ENCODE measurements at places on chromosomes 5 and 9.
A peak's percentile ranks its signal among the peaks of the same experiment; 100 is the strongest.

GRCh38 chr5:142807372-142807911 lies 37.3 kb downstream of the ARHGAP26 start:
- DNase-seq, result no peak

DNA sequence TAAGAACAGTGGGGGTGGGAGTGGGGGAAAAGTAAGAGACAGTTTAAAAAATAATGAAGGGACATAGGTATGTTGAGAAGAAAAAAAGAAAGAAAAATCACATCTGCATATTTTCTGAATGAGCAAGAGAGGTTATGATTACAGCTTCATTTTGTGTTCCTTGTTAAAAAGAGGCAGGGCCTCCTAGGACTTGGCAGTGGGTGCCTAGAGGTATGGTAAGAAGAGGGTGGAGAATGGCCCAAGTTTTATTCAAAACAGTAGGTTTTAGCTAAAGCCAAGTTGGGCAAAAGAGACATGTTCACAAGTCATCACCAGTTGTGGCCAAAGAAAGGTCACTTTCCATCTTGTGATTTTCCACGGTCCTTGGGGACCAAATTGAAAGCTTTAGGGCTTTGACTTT lies 643.4 kb downstream of the CCDC171 start:
- DNase-seq, result no peak

GRCh38 chr5:83066548-83067110 lies 10.6 kb downstream of the TMEM167A start:
- no peak for DNase-seq

DNA sequence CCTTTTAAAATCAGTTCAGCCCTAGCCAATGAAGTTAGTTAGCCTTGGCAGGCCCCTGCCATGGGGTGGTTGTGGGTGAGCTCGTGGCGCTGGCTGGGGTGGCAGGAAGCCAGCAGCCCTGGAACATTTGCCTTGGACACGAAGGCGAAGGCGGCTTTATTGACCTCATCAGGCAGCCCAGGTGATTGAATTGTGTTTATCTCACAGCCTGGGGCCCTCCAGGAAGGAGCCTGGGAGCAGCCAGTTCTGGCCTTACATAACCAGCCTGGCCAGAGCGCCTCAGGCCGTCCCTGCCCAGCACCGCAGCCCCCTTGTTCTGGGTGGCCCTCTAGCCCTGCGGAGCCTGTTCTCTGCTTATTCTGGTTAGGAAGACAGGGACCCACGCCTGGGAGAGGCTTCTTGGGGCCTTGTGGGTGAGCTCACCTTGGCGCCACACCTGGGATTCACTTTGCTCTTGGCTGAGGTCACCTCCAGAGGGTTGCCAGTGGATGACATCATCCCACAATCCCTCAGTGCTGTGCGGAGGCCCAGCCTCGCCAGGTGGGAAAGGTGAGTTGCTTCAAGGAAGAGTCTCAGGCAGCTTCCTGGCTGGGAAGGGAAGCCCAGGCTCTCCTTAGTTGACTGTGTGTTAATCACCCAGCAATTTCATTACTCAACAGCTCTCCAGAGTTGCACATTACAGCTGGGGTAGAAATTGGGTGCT lies 54.4 kb upstream of the RPL26L1 start:
- DNase-seq, result no peak

DNA sequence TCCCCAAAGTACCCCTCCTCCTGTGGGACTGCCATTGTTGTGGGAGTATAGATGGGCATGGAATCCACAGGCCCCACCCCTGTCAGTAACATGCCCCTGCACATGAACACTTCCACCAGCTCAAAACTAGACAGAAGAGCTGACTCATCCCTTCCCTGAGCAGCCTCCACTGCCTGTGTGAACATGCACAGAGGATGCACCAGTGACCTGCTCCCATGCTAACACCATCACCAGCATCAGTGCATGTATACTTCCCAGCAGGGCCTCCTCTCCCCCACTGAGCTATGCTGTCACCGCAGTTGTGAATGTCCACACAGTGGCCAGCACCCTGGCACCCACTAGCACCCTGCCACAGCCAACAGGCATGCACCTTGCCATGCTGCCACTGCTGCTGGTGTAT lies 939.8 kb downstream of the EFNA5 start:
- DNase-seq, result no peak

- no peak for DNase-seq
These were observed 509.3 kb downstream of the KDM4C start for GRCh38 chr9:7266911-7267595.

GRCh38 chr5:23613566-23613965 lies 106.2 kb downstream of the PRDM9 start:
- no peak for DNase-seq

- no peak for DNase-seq
These were observed 5.1 kb upstream of the SPIN1 start for GRCh38 chr9:88383176-88383575.

- no peak for DNase-seq
These were observed 46.2 kb upstream of the ANKRD55 start for GRCh38 chr5:56279291-56279690.

GRCh38 chr5:6551287-6551954 lies 81.4 kb downstream of the NSUN2 start:
- no peak for DNase-seq

GRCh38 chr5:67432606-67433005 lies 236.0 kb upstream of the CD180 start:
- no peak for DNase-seq

DNA sequence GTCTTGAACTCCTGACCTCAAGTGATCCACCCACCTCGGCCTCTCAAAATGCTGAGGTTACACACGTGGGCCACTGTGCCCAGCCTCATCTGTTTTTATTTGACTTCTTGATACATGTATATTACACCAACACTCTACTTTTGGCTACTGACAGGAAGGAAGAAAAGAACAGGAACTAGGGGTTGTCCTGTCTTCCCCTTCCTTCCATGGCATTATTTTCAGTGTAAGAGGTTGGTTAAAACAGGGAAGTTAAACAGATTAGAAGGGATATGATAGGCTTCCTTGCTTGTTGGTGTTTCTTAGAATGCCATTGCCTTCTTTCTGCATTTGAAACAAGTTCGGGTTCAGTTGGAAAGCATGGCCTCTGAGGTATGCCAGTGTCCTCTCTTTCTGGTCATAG lies 312.8 kb downstream of the NDUFS4 start:
- no peak for DNase-seq

GRCh38 chr9:110007477-110008270 lies 200.3 kb downstream of the C9orf152 start:
- DNase-seq, result no peak

DNA sequence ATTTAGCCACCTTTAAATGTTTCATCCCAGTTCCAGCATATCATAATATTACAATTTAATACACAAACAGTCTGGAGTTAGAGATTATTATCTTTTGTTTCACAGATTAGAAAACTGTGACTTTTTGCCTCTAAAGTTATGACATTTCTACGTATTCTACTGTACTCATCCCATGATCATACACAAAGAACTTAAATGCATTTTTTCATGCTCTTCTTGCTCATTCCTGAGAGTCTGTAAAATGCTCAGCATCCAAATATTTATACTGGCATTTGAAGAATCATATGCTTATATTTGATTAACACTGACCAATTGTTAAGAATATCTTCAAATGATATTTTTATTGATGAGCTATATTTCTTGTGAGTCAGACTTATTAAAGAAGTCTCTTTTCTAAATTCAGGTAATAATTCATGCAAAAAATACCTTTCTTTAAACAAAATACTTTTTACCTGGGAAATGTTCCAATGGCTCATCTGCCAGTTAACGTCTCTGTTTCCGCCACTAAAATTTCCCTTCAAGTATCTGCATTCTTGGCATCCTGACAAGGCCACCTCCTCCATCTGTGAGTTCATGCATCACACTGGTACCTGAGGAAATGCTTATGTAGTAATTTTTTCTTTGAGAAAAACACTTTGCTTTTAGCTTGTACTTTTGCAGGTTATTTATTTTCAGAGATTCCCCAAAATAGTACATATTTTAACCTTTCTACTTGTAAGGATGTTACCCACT lies 139.6 kb upstream of the RASA1 start:
- no peak for DNase-seq

DNA sequence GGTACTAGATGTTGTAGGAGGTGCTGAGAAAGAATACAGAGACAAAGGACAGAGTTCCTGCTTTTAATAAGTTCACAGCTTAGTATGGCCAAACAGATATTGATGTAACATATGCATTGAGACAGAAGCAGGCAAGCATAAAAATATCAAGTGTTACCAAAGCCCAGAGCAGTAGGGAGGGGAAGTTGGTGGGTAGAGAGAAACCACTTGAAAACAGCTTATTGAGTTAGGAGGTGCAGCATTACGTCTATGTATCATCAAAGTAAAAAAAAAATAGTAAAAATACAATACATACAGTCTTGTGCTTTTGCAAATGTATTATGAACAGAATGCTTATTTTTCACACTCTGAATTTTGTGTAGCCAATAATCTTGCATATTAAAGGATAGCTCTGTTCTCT lies 441.8 kb upstream of the SGCD start:
- DNase-seq, result peak; percentile 18

DNA sequence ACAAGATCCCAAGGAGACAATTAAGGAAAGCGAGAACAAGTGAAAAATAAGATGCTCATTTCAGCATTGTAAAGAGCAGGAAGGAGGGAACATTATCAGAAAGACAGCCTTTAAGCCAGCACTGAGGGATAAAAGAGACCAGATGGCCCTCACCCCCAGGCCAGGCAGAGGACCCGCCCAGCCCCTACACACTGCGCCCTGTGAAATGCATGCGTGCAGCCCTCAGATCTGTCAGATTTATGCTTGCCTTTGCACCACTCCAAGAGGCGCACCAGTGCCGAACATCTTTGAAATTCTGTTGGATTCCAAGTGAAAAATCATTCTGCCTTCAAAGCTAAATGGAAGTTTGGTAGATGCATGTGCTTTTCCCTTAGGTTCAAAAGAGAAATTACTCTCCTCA lies 378.0 kb downstream of the MLLT3 start:
- DNase-seq, result no peak

DNA sequence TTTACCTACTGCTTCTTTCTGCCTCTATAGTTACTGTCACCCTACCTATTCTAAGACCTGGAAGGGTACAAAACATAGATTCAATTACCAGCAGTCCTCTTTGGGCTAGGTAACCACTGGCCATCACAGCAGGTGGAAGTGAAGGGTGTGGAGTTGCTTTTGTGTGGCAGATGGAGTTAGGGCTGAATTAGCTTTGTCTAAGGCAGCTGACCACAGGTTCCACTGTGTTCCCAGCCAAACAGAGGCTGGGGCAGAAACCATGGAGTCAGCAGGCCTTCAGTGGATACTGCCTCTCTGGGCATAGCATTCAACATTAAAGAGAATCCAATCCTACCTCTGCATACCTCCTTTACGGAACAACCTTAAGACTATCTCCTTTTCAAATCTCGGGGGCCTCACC lies 254.2 kb downstream of the RFX3 start:
- DNase-seq, result no peak

DNA sequence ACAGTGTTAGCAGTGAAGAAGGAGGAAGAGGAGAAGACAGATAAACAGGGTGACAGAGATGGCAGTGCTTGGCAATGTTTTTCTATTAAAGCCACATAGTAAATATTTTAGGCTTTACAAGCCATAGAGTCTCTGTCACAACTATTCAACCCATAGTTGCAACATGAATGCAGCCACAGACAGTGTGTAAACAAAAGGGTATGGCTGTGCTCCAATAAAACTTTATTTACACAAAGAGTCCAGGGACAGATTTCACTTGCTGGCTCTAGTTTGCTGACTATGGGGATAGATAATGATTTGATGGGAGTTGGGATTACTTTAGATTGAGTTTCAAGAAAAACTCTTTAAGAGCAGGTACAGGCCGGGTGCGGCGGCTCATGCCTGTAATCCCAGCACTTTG lies 224.8 kb upstream of the SEMA6A start:
- DNase-seq, result no peak

GRCh38 chr5:15020736-15021135 lies 149.2 kb upstream of the ANKH start:
- no peak for DNase-seq

GRCh38 chr9:5428172-5428571 lies 9.6 kb downstream of the PLGRKT start:
- no peak for DNase-seq

GRCh38 chr9:99118782-99119466 lies 14.0 kb downstream of the TGFBR1 start:
- DNase-seq, result peak; percentile 63

- no peak for DNase-seq
These were observed 1246.0 kb upstream of the DMAC1 start for GRCh38 chr9:9045572-9045971.

GRCh38 chr5:96243203-96243602 lies 189.8 kb downstream of the PCSK1 start:
- DNase-seq, result no peak

- DNase-seq, result no peak
These were observed 346.9 kb downstream of the DEPDC1B start for GRCh38 chr5:60352992-60353599.

GRCh38 chr5:159975462-159976019 lies 33.4 kb upstream of the TTC1 start:
- no peak for DNase-seq

GRCh38 chr5:141742144-141742543 lies 60.1 kb upstream of the ARAP3 start:
- no peak for DNase-seq

- DNase-seq, result no peak
These were observed 190.5 kb upstream of the CLINT1 start for GRCh38 chr5:158049459-158049858.

GRCh38 chr5:33691856-33692255 lies 199.9 kb downstream of the ADAMTS12 start:
- DNase-seq, result no peak

DNA sequence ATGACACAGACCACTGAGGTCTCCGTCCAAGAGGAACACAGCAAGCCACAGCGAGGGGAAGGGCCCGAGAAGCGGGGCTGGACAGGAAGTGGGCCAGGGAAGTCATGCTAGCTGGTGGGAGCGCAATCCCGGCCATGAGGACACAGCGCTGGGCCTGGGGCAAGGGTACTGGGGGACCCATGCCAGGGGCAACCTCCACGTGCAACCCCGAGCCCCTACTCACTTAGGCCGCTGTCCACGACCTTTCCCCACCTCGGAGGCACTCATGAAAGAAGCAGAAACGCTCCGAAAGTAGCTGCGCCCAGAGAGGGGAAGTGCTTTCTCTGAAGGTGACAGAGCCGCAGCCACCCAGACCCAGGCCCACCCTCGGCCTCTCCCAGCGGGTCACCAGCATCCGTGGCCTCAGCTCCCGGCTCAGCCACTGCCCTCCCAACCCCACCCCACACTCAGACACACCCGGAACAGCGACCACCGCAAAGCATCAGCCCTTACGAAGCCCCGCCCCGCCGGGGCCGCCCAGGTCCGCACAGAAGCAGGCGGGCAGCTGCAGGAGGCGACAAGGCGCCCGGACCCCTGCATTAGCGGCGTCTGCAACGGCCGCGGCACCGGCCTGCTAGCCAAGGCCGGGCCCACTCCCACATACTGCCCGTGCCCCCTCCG lies 782 bp downstream of the BICD2 start:
- DNase-seq, result no peak

DNA sequence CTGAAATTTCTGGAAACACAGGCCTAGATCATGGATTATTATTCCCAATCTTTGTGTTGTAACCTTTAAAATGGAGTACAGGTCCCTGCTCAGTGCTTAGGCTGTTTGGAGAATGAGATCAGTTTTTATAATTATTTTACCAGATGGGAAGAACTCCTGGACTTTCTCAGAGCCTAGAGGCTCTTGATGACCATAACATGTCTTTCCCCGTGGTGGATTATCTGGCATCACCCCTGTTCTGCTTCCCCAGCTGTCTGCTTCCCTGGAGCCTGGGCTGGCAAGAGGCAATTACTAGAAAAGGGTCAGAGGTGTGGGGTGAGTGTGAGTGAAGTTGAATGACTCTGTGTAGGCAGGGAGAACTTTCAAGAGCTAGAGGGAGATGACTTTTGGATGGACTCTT lies 143.0 kb downstream of the CARTPT start:
- DNase-seq, result no peak

- DNase-seq, result no peak
These were observed 419.8 kb downstream of the PLK2 start for GRCh38 chr5:58040044-58040443.
